ENCODE measurements at places on chromosomes 11 and 22.

DNA sequence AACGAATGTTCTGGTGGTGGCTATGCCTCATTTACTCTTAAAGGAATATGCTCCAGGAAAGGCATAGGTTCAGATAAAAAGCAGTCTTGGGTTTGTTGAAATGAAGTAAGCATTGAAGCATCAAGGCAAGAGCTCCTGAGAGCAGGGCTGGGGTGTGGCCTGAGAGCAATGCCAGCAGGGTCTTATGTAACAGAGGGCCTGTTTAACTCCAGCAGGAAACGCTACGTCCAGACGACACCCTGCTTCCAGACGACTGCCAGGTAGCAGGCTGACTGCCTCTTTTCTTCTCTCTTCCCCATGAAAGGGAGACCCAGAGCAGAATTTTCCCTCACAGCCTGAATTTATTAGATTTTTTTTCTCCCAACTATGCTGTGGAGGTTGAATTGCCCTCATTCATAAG lies 127.2 kb upstream of the SLC5A12 start:
- DNase-seq: no peak

DNA sequence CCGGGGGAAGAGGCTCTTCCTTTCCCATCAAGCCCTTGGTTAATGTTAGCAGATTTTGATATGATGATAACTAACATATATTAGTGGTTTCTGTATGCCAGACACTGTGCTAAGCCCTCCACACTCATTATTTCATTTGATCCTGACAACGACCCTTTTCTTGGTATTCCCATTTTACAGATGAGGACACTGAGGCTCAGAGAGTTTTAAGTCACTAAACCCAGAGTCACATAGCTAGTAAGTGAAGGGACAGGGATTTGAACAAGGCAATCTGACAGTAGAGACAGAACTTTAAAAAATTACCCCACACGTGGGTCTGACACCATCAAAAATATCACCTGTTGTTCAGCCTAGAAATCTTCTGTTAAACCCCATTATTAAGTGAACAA lies 22.4 kb downstream of the POU2AF1 start:
- no peak for DNase-seq

DNA sequence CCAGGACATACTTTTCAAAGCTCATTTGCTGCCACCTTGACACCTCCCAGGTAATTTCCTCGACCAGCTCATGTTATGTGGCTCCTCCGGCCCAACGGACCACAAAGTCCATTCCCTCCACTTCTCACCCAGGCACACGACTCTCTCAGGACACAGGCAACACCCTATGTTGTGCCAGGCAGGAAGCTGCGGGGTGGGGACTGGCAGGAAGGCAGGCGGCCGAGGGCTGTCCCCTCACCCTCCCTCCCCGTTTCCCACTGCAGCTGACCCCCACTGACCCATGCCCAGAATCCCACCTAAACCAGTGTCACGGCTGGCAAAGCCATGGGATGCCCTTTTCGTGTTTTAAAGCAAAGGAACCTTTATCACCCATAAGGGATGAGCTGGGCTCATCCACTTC lies 20.8 kb downstream of the CELSR1 start:
- no peak for DNase-seq

GRCh38 chr22:17866621-17867020 lies 92.4 kb upstream of the BID start:
- no peak for DNase-seq

DNA sequence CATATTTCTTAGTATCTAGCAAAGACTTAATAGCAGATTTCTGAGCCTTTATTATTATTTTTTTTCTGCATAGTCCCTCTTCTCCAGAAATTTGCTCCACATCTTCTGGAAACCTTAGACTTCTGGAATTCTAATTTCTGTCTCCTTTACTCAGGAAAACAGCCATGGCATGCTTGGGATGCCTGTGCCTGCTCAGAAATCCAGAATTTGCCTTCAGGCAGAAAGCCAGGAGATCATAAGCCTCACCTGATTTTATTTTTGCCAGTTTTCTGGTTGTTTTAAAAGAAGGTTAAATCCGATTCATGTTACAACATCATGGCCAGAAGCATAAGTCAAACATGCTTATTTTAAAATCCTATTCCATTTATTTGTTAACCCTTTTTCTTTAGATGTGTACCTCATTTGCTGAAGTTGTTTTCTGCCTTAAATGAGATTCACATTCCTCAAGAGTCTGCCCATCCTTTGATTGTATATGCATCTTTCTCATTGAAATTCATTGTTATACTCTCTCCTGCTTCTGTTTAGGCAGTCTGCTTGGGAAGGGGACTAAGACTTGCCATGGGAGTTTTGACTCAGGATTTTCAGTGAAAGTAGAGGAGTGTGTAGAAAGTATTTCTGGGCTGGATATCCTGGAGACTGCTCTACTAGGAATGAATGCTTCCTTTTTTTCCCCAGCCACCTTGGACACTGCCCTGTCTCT lies 37.1 kb downstream of the SIK2 start:
- no peak for DNase-seq

DNA sequence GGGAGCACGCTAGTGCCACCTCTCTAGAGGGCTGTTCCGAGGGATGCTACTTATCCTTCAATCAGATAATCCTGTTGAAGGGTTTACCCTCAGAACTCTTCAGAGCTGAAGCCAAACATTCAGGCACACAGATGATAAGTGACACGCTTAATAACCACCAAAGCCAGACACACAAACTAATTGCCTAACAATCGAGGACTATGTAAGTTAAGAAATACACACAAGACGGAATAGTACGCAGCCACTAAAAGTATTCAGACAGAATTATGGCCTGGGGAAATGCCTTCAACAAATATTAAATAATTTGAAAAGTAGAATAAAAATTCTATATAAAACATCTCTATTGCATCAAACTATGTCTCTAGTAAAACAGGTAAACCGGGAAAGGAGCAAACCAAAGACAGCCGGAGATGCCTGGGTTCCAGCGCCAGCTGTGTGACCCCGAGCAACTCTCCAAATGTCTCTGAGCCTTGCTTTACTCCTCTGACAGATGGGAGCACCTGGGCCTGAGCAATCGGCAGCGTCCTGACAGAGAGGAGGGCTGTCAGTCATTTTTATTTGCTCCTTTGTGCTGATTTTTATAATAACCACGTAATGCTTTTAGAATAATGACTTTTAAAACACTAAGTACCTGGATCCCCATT lies 11.3 kb downstream of the LRFN4 start:
- DNase-seq: no peak

DNA sequence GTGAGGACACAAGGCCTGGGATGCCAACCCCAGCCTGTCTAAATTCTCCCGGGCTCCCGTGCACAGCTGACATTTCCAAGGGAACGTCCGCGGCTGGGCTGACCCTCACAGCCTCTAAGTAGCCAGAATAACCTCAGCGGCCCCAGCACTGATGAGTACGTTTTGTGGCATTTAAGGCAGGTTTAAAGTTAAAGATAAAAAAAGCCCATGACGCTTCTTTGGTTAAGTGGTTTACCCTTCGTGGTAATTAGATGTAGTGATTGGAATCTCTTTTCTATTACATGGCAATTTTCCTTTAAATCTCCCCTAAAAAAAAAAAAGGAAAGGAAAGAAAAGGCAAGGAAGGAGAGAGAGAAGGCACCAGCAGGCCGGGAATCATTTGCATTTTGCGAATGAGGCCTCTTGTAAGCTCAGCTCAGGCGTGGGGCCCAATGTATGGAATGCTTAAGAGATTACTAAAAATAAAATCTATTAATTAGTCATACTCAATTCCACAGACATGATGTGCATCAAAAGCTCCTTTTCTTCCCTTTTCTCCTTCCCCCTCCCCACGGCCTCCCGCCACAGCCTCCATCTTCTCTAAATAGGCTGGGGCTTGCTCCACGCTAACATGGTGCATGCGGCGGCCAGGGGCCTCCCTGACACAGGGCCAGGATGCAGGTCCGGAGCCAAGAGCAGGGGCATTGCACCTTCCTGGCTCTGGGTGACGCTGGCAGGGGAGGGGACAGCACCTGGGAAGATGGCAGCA lies 44.1 kb downstream of the MACROD1 start:
- no peak for DNase-seq

GRCh38 chr11:2301631-2302305 lies at the start of the genes C11orf21 and TSPAN32:
TSS of gene C11orf21 (minus strand) at chr11:2301918. CDS start at chr11:2301808, 110 bp downstream.
TSS of gene TSPAN32 (plus strand) at chr11:2302013. CDS start at chr11:2302150, 137 bp downstream.
- DNase-seq: peak; percentile 71

DNA sequence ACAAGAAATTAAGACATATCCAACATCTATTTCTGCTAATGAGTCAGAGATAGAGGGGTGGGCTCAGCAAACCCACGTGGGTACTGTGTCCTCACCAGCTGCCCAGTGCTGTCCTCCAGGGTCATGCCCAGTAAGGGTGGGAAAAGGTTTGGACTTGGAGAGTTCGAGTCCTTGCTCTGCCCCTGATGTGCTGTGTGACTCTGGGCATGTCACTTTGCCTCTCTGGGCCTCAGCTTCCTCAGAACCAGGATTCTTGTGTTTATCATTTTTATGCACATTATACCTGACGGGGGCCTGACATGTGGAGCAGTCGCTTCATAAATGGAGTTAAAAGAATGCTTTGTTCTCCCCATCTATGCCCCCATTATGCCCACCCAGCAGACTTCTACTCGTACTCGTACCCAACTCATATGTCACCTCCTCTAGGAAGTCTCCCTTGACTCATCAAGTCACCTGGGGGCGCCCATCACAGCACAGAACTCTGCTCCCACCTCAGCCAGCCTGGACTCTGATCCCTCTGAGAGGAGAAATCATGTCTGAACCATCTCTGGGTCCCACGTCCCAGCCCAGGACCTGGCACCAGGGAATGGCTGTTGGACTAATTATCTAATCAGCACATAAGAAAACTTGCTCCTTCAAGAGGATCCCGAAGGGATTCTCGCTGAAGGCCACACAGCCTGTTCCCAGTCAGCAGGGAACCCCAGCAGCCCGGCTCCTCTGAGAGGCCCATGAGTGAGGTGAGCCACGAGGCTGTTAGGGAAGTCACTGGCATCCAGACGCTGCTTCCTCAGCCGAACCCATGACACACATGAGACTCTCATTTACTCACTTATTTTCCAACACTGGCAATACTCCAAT lies 38.7 kb upstream of the TSKU start:
- no peak for DNase-seq

DNA sequence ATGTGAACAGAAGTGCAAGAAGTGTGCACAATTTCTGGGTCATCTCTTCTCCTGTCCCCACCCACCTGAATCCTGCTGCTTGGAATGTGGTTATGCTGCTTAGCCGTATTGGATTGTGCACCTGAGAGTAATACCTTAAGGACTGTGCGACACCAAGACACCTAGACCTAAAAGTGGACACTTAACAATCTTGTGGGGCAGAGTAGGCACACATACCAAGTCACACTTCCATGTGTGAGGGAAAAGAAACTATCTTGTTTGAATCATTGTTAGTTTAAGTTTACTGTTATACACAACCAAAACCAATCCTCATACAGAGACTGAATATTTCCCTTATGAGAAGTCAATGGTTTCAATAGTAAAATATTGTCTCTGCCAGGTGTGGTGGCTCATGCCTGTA lies 93.7 kb downstream of the CCDC83 start:
- no peak for DNase-seq

GRCh38 chr11:14625586-14626205 lies 17.9 kb upstream of the PDE3B start:
- DNase-seq: no peak

- DNase-seq: peak; percentile 65
Measured at GRCh38 chr22:29397791-29398190, 9.4 kb upstream of the AP1B1 start.

DNA sequence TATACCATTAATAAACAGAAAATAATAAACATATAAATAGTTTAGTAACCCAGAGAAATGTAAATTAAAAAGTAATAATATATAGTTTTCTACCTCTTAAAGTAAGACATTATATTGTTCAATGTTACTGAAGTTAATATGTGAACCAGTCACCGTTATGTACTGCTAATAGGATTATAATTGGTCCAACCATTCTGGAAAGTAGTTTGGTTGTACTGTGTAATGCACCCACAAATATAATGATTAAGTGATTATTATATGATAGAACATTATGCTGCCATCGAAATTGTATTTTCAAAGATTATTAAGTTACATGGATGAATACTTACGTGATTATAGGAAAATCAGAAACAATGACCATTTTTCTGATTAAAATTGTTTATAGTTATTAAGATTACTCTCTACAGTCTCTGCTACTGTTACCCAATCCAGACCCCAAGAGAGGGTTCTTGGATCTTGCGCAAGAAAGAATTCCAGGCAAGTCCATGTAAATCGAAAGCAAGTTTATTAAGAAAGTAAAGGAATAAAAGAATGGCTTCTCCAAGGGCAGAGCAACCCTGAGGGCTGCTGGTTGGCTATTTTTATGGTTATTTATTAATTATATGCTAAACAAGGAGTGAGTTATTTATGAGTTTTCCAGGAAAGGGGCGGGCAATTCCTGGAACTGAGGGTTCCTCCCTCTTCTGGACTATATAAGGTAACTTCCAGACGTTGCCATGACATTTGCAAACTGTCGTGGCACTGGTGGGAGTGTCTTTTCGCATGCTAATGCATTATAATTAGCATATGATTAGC lies 50.1 kb downstream of the ACER3 start:
- DNase-seq: no peak

DNA sequence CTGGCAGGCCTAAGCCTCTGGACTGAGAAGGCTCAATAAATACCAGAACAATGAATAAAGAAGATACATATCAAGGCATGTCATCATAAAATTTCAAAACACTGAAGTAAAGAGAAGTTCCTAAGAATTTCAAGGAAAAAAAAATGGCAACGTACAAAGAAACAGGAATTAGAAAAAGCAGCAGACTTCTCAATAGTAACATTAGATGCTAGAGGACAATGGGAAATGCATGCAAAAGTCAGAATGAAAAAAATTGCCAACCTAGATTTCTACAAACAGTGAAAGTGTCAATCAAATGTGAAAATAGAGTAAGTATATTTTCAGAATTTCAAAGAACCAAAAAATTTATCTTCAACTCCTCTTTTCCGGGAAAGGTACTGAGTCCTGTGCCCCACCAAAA lies 125.0 kb downstream of the KCNC1 start:
- DNase-seq: no peak

DNA sequence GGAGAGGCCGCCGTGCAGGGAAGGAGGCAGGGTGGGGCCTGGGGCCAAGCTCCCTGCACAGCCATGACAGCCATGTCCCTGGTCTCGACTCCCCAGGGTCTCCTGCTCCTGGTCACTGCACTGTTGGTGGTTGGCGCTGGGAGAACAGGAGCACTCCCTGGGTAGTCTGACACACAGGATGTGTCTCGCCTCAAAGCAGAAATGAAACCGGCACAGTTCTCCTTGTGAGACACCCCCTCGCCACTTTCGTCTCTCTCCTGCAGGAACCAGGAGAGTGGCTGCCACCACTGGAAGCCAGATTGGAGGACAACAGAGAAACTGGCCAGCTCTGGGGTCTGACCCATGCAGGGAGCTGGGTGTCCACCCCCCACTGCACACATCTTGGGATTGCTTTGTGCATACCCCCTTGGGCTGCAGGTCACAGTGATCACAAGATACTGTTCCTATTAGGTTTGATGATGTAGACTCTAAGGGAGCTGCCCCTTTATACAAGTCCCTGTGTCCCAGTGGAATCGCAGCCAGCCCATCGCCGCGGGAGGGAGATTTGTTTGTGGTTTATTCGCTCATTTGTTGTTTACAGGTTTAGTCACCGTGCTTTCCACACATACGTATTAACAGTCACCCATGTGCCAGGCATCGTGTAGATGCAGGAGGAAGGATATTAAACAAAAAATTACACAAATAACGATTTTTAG lies 27.0 kb upstream of the YWHAH start:
- no peak for DNase-seq

Data from coronary artery (tissue), 2 donors.